ENCODE measurements at places on chromosomes 1 and 21.
A peak's percentile ranks its signal among the peaks of the same experiment; 100 is the strongest.

- DNase-seq = peak; percentile 82
These were observed 30.3 kb downstream of the TEX35 start for GRCh38 chr1:178543290-178543607.

DNA sequence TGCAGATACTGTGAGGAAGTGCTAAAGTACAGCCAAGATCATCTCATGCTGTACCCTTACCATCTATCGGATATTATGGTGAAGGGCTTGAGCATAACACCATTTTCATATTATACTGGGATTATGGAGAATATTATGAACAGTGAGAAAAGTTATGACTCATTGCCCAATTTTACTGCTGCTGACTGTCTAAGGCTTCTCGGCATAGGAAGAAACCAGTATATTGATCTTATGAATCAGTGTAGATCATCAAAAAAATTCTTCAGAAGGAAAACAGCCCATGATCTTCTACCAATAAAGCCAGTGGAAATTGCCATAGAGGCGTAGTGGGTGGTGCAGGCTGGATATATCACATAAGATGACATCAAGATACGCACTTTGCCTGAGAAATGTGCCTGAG lies 47.7 kb downstream of the PPIAL4G start:
- DNase-seq = no peak

DNA sequence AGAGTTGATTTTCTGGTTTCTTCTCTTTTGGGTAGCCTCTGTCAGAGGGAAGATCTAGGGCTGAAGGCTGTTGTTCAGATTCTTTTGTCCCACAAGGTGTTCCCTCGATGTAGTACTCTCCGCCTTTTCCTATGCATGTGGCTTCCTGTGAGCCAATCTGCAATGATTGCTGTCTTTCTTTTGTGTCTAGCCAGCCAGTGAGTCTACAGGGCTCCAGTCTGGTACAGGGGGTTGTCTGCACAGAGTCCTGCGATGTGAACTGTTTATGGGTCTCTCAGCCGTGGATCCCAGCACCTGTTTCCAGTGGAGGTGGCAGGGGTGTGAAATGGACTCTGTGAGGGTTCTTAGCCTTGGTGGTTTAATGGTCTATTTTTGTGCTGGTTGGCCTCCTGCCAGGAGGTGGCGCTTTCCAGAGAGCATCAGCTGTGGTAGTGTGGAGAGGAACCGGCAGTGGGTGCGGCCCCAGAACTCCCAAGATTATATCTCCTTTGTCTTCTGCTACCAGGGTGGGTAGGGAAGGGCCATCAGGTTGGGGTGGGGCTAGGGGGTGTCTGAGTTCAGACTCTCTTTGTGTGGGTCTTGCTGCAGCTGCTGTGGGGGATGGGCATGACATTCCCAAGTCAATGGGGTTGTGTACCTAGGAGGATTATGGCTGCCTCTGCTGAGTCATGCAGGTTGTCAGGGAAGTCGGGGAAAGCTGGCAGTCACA lies 81.3 kb upstream of the C21orf91 start:
- no peak for DNase-seq

- DNase-seq = peak; percentile 7
These were observed 4.1 kb upstream of the ACOT11 start for GRCh38 chr1:54543729-54544496.

DNA sequence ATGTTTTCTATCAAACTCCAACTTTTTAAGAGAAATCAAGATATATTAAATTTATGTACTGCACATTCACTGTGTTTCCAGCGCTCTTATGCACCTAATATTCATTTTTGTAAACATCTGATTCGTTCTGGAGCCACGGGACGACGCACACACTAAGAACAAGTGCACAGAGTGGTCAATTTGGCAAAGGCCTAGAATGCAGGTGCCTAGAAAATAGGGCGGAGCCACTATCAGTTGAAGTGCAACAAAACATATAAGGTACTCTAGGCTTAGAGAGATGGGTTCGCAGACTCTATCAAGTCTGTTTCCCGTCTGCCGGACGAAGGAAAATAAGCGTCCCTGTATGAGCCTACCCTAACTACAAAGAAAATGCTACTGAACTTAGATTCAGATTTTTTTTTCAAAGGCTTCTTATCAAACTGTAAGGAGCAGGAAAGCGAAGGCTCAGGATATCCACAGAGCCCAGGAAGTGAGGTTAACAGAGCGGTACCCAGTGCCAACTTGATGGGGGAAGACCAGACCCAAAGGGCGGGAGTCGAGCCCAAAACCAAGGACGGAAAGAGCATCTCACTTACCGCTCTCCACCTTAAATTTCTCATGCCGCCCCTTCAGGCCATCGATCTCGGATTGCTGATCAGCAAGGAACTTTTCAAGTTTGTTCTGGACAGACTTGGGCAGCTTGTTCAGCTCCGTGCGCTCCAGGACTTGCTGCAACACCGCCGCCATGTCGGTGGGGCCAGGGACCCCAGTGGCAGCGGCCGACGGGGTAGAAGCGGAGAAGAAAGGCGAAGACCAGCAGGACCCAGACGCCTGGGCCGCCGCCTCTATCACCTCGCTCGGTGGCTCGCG lies 526 bp downstream of the TPR start:
- peak; percentile 74 for DNase-seq

DNA sequence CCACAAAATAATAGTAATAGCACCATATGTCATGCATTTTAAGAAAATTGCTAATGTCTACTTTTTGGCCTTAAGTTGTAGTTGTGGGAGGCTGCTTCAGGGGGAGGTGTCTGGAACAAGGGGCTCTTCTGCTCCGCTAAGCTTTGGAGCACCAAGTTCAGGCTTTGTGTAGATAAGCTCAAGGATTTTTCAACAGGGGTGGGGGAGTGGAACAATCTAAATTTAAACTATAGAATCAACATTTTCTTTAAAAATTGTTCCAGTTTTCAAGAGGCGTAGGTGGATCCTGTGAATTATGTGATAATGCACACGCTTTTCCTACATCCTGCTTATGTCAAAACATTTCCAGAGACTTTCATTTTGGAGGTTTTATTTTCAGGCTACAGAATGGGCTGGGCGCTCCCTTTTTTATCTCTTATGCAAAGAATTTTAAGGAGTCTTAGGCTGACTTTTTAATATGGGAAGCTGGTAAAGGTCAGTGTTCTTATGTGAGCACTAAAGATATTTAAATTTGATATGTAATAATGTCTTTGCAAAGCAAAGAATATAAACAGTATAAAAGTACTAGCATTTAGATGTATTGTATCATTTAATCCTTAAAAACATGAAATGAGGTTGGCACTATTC lies 9.9 kb downstream of the ATP1A1 start:
- no peak for DNase-seq

DNA sequence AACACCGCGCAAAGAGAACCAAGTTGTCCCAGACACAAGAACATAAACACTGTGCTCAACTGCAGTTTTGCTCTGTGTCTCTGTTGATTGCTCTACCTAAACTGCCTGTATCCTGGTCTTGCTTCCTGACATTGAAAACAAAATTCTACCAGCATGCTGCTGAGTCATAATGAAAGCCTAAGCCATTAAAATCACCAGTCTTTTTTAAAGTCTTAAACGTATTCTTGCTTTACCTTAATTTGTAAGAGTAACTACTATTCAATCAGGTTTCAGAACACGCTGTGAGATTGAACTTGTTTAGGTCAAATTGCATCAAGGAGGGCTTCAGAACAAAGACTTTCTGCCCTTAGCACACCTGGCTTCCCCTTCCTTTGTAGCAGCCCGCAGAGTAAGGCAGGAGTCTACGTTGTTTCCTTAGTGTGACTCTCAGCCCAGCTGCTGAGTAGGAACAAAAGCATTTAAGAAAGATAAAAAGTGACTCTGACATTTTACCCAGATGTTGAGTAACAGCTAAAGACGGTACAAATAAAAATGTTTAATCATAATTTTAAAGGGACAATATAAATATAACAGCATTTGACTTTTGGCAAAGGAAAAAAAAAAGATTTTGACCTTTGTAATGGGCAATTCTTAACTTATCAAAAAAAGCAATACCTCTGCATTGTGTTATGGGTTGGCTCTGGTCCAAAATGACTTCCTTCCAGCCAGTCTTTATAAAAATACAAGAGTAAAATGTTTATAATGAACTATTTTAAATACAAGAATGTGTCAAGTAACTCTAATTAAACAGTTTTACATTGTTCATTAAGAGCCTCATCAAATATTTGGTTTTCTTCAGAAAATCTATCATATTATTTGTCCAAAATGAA lies 186.9 kb upstream of the ADGRL4 start:
- DNase-seq = no peak

DNA sequence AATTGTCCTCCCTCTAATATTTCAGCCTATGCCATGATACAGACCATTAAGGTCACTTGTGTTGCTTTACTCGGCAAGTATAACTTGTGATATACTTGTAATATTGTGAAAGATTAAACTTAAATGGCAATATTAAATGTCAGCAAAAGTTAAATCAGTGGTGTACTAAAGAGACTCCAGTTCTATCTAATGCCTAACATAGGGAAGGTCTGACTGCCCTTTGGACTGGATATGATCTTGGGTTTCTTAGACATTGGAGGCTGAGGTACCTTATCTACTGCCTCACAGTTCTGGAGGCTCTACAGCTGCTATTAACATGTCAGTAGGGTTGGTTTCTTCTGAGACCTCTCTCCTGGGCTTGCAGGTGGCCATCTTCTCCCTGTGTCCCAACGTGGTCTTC lies 89.9 kb downstream of the MT1HL1 start:
- DNase-seq = no peak

- peak; percentile 31 for DNase-seq
These were observed 13.5 kb downstream of the KCNT2 start for GRCh38 chr1:196594700-196595099.

- no peak for DNase-seq
These were observed 138.7 kb upstream of the ZNF644 start for GRCh38 chr1:91160363-91161075.

DNA sequence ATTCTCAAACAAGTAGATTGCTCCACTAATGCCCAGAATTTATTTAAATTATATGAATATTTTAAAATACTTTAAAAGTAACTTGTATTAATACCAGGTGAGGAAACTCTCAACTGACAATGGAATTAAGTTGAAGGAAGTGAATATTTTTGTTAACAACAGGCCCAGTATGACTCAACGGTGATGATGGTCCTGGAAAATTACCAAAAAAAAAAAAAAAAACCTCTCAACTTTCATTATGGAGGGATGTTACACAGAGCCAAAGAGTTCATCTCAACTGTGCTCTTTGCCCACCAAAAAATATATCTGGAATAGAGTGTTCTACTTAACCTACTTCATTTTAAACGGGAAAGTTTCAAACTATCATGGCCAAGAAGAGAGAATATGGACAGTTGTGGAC lies 28.3 kb downstream of the CFH start:
- no peak for DNase-seq

- DNase-seq = no peak
These were observed 33.4 kb downstream of the CENPF start for GRCh38 chr1:214636436-214636835.

DNA sequence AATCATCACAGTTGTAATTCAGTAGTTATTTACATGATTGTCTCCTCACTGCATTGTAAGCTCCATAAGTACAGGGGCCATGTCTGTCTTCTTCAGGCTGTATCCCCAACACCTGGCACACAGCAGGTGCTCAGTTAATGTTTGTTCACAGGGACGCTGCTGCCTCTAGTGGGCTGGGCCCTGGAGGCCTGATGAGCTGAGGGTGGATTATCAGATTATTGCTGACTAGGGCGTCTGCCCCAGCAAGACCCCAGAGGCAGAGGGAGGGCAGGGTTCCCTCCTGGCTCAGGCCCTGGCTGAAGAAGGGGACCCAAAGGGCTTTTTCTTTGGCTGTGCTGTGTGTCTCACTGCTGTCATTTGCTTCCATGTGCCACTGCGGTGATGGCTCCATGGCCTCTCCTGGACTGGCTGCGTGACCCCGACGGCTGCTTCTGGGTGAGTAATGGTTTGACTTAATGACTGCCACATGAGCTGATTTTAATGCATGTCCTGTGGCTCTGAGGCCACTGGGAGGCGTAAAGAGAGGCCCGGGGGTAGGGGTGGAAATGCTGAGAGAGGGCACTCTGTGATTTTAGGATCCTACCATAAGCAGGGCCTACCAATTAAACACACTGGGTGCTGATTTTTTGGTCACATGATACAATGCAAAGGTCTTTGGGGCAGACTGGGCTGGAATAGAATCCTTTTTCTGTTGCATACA lies 20.8 kb upstream of the EPB41 start:
- DNase-seq = no peak

DNA sequence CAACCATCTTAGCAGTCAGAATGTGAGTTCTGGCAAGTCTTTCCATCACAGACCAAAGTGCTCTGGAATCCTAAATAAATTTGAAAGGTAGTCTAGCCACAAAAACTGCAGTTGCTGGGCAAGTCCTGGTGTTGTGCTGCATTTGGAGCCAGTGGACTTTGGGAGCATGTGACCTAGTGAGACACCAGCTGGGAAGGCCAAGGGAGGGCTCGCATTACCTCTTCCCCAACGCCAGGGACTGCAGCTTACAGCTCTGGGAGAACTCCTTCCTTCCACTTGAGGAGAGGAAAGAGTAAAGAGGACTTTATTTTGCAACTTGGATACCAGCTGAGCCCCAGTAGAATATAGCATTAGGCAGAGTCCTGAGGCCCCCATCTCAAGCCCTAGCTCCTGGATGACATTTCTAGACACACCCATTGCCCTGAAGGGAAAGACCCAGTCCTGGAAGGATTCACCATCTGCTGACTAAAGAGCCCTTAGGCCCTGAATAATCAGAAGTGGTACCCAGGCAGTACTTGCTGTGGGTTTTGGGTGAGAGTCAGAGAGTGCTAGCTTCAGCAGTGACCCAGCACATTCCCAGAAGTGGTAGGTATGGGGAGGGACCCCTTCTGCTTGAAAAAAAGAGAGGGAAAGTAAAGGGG lies 190.7 kb downstream of the NUF2 start:
- DNase-seq = no peak

- DNase-seq = no peak
These were observed 4.8 kb upstream of the OR6F1 start for GRCh38 chr1:247721222-247721621.

- DNase-seq = no peak
These were observed 75.9 kb downstream of the DHRS3 start for GRCh38 chr1:12542138-12542465.

GRCh38 chr1:171762143-171762563 lies 19.3 kb upstream of the METTL13 start:
- DNase-seq = no peak

GRCh38 chr1:26391450-26391849 lies 18.9 kb upstream of the ZNF683 start:
- DNase-seq = no peak

DNA sequence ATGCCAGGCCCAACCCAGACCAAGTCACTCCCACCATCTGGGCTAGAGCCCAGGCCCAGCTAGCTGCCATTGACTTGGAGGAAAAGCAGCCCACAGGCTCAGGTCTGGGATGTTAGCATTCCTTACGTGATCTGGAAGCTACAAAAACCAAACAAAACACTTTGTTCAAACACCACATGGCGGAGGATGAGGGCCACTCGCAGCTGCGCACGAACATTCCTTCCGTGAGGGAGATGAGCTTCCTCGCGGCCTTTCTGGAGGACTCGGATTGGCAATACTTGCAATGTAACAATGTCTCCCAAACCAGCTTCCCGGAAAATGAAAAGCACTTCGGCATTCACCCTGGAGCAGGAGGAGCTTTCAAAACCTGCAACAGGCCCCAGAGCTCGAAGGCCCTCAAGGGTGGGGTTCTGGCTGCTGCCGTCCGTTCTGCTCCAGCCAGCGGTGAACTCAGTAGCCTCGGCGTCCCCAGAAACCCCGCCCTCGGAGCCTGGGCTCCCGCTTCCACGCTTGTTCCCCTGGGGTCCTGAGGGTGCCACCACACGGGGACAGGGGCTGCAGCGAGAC lies 40.5 kb downstream of the COL6A1 start:
- DNase-seq = no peak

- DNase-seq = no peak
These were observed 10.8 kb upstream of the PHACTR4 start for GRCh38 chr1:28358716-28359115.

GRCh38 chr1:39133340-39133684 lies 71.2 kb upstream of the MACF1 start:
- no peak for DNase-seq

GRCh38 chr1:192639607-192640368 lies 3.8 kb downstream of the RGS13 start:
- no peak for DNase-seq

Data from NCI-H1417 (cell line).